ENCODE measurements at places on chromosomes 16 and 17.
A peak's percentile ranks its signal among the peaks of the same experiment; 100 is the strongest.

DNA sequence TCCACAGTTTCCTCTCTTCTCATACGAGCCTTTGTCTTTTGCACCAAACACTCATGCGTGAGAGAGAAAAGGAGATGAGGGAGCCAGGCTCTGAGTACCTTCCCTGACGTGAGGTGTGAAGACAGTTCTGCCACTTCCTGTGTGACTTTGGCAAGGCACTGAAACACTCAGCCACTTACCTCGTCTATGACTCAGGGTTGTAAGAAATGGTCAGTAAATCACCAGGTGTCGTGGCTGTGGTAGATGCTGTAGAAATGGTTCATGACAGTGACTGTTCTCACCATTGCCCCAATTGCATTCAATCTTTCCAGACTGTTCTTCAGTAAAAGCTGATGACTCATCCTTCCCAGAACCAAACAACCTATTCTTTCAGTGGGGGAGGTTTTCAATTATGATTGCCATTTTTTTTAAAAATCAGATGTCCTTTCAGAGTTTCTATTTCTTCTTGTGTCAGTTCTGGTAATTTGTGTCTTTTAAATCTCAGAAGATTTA is 49.2 kb upstream of the CBFA2T3 start:
- DNase-seq, result peak; percentile 74

- no peak for DNase-seq
Observed at GRCh38 chr17:61388561-61389356, 10.9 kb upstream of the TBX2 start.

DNA sequence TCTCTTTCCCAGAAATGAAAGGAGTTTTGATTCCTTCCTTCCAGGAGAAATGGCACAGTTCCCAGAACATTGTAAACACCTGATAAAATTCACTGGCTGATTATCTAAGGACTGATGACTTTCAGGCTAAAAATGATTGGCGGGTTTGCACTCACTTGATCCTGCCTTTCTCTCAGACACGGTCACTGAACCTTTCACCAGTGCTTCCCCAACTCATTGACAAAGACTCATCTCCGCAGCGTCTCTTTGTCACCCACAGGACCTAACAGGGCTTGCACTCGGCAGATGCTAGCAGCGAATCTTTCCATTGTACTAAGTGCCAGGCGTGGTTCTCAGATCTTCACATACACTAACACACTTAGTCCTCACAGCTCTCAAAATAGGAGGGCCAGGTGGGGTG is 7.3 kb upstream of the DHRS7C start:
- no peak for DNase-seq

DNA sequence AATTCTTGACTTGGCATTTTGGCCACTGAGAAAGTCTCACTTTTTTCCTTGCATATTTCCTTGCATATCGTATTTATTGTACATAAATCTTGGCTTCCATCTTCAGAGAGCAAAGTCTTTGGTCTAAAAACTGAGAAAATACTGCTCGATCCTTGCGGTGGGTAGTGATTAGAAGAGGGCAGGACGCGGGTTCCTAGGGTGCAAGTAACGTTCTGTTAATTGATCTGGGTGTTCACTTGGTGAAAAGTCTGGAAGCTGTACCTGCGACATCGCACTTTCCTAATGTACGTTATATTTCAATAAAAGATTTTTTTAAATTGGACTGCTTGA is 758 bp upstream of the UBALD2 start:
- DNase-seq, result no peak

DNA sequence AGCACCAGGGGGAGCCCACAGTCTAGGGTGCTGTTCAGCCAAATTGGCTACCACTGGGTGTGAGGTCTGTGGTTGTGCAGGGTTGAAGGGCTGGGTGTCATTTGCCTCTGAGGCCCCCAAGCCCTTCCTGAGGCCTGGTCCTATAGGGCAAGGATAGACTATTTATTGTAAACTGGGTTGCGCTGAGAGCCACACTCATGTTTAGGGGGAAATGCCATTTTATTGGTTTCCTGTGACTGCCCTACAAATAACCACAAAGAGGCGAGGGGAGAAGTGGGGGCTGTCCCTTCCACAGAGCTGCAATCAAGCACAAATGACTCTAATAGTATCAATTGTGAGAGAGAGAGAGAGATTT is 3.6 kb upstream of the ZCCHC14 start:
- DNase-seq, result peak; percentile 33

DNA sequence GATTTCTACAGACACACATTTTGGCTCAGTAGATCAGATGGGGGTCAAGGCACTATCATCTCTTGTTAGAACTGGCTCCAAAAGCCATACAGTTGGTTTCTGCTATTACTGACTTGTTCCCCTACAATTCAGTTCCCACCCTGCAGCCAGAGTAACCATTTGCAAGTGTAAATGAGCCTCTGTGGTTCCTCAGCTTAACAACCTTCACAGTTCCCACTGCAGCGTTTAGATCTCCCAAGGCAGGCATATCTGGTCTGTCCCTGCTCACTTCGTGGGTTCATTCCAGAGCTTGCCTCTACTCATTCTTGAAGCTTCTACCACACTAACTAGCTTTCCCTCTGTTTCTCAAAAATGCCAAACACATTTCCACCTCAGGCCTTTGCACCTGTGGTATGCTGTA is 186.1 kb downstream of the CBLN1 start:
- no peak for DNase-seq

GRCh38 chr16:85091522-85091910 is 20.8 kb downstream of the CIBAR2 start:
- DNase-seq, result no peak

GRCh38 chr17:40153603-40154236 is 13.4 kb downstream of the CASC3 start:
- peak; percentile 51 for DNase-seq

DNA sequence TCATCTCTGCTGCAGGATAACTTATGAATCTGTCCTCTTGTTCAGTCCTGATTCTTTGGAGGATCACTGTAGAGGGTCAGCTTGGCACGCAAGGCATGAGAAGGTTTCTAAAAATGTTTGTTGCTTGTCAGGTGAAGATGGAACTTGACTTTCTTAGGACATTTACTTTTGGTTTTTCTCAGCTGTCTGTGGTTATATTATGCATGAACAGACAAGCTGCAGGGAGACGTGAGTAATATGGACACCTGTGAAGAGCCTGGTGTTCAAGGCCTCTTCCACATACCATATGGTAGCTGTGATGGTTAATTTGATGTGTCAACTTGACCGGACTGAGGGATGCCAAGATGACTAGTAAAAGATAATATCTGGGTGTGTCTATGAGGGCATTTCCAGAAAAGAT is 270.2 kb upstream of the CPHXL start:
- no peak for DNase-seq

- DNase-seq, result no peak
Observed at GRCh38 chr17:41434005-41434404, 6.8 kb downstream of the KRT38 start.

DNA sequence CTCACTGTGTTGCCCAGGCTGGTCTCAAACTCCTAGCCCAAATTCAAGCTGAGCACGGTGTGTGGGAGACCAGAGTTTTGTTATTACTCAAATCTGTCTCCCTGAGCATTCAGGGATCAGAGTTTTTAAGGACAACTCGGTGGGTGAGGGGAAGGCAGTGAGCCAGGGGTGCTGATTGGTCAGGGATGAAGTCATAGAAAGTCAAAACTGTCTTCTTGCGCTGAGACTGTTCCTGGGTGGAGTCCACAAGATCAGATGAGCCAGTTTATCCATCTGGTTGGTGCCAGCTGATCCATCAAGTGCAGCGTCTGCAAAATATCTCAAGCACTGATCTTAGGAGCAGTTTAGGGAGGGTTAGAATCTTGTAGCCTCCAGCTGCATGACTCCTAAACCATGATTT is 346.3 kb downstream of the TMEM114 start:
- no peak for DNase-seq

DNA sequence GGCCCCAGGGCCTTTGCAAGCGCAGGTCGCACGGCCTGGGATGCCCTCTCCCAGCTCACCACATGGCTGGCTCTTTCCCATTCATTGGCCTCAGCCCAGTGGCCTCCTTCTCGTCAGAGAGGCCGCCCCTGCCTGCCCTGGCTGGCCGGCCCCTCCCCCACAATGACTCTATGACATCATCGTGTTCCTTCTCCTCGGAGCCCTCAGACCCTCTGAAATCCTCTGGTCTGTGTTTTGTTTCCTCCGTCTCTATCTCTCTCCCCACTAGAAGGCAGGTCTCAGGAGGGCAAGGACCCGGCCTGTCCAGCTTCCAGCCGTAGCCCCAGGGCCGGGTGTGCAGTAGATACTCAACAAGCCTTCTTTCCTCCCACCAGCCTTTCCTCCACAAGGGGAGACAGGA is 164.8 kb upstream of the FOXF1 start:
- no peak for DNase-seq

DNA sequence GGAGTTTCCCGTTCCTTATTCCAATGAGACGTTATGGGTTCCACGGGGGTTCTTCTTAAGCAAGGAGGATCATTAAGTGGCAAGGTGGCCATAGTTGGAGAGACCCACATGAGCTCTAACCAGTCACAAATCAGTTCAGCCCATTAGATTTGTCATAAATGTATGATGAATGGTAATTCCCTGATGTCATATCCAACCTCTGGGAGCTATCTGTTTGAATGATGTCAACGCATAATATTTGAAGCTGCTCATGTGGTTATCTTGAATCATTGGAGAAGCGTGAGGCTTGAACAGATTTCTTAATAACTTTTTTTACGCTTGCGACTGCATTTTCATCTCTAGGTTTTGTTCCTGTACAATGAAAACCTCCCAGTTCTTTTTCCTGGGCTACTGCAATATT is 270.4 kb upstream of the EEF2KMT start:
- no peak for DNase-seq

DNA sequence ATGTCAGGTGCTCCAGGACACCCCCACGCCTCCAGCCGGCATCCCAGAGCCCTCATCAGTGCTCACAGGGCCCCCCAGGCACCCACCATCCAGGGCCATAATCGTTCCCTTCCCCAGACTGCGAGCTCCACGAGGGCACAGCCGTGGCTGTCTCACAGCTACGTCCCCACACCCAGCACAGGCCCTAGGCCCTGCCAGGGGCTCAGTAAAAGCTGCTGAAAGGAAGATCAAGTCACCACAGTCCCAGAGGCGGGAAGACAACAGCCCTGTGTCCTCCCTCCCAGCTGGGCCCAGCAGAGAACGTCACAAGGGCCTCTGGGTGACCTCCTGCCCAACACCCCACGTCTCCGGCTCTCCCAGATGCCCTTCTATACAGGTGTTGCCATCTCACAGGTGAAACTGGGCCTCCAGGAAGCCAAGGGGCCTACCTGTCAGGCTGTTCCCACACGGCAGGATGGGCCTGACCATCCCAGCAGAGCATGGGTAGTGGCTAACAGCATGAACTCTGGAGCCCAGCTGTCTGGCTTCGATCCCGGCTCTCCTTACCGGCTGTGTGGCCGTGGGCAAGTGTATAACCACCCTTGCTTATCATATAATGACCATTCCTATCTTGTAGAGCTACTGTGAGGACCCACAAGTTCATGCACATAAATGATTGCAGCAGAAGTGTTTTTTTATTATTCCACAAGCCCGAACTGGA is 17.9 kb downstream of the ARL2BP start:
- no peak for DNase-seq

DNA sequence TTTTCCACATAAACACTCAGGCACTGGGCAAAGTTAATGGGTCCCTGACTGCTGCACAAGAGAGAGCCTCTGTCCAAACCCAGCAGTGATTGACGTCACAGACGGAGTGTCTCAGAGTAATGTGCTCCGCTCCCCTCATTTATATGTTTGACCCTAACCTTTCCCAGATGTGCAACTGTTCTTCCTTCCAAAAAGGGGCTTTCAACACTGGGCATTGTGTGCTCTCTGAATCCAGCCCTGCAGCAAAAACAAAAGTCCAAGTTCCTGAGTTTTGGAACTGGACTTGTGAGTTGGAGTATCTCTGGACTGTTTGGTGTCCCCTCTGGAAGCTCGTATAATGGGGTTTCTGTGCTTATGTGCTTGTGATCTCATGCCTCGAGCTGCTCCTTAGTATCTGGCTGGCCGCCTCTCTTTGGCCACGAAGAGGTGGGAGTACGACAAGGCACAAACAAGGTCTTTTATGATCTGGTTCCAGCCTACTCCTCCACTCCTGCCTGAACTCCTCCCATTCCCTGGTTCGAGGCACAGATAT is 76.4 kb upstream of the SMIM36 start:
- no peak for DNase-seq

DNA sequence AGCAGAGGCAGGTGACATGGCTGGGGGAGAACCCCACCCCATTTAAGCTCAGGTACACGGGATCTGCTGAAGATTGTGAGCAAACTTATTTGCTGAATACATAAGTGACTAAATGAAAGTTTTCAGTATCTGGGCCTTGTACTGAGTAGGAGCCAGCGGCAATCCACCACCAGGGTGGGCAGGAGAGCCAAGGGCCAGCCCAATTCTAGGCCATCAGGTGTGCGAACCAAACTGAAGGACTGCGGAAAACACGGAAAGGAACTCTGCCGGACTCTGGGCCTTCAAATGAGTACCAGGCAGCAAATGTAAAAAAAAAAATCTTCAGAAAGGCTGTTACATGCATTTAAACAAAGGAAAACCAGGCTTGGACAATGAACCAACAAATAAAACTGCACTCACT is 19.7 kb downstream of the ARHGAP17 start:
- DNase-seq, result no peak

GRCh38 chr17:39617446-39618245 is 9.1 kb upstream of the PPP1R1B start:
- peak; percentile 61 for DNase-seq

- DNase-seq, result peak; percentile 32
Observed at GRCh38 chr17:46841561-46842379, 9.6 kb upstream of the WNT9B start.

DNA sequence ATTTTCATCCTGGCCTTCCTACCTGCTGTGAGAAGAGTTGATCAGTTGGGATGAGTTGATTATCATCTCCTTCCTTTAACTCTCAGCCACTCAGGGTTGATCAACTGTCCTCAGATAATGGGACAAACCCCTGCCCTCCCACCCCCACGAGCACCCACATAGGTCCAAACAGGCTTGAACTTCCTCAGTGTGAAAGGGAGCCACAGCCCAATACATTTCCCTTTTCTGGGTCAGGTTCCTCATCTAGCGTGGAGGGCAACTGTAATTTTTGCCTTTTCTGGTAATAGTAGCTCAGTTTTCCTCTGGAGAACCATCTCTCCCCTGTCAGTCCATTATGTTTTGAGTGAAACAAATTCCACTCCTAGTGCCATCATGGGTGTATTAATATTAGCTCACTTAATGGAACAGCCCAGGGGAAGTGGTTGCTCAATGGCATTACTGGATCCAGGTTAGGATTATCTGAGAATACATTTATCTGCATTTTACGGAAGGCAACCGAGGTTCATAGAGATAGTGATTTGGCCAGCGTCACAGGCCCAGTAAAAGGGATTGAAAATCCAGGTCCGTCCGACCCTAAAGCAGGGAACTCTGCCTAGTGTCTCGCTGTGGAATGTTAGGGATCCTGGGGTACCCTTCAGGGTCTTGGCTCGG is 476 bp upstream of the LPCAT2 start:
- no peak for DNase-seq

- peak; percentile 82 for DNase-seq
Observed at GRCh38 chr17:40561871-40562611, 3.2 kb downstream of the CCR7 start.

GRCh38 chr16:61128545-61129323 is 907.5 kb downstream of the CDH8 start:
- DNase-seq, result no peak
